Stimulated activated CD8-positive, alpha-beta memory T cell treated with anti-CD3 and anti-CD28 coated beads, Interleukin-12 subunit alpha, Interleukin-12 subunit beta, amount 100 ng/mL, for 4 hours (primary cell): ENCODE measurements at places on chromosomes 12 and 14.

DNA sequence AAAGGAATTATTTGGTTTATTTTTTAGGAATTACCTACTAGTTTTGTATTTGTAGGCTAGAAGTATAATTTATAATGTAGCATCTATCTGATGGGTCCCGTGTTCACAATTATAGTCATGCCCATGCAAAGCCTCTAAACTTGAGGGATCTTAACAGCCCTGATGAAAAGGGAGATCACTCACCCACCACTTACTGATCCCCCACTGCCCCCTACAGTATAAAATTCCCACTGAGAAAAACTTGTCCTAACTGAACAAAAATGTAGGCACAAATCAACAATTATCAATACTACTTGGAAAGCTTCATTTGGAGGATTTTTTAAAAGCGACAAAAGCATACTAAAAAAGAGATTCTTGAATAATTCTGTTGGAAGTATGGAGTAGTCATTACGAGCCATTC is 21.0 kb downstream of the WIF1 start:
- DNase-seq: no peak

DNA sequence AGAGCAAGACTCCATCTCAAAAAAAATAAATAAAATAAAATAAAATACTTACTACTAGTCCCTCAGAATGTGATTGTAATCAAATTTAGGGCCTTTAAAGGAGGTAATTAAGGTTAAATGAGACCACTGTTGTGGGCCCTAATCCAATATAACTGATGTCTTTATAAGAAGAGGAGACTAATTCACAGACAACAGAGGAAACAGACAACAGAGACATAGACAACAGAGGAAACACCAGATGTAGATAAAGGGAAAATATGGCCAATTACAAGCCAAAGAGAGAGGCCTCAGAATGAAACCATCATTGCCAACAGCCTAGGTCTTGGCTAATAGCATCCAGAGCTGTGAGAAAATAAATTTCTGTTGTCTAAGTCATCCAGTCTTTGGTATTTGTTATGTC is 669.0 kb upstream of the FOXG1 start:
- DNase-seq: no peak

DNA sequence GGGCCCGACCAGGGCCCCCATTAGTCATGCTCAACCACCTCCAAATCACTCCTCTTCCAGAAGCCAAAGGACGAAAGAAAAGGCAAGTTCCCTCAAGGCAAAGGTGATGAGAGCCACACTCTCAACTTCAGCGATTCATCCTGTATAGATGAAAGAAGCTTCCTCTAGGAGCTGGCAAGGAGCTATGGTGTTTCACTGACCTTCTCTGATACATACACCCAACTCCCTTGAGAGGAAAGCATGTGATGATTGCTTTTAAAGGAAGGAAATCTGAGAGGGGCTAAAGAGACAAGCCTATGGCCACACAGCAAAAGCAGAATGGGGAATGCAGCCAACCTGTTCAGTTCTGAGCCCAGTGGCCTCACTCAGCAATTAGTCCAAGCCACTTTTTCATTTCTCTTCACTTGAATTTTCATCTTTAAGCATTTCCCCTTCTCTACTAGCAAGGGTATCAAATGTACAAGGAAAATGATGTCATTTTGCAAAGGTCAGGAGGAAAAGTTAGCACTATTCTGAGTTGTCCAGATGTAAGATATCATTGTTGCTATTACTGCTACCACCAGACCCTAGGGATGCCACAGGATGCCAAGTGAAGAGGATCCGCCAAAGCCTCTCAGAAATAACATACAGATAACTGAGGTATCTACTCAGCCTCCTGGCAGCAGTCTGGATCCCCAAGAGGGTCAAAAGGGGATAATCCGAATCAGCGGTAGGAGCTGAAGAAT is 82.5 kb downstream of the MAP3K9 start:
- no peak for DNase-seq

GRCh38 chr14:101962503-101962874 is 1.9 kb upstream of the DYNC1H1 start:
- DNase-seq: no peak

- DNase-seq: no peak
Observed at GRCh38 chr12:57044468-57044867, 5.5 kb downstream of the MYO1A start.

DNA sequence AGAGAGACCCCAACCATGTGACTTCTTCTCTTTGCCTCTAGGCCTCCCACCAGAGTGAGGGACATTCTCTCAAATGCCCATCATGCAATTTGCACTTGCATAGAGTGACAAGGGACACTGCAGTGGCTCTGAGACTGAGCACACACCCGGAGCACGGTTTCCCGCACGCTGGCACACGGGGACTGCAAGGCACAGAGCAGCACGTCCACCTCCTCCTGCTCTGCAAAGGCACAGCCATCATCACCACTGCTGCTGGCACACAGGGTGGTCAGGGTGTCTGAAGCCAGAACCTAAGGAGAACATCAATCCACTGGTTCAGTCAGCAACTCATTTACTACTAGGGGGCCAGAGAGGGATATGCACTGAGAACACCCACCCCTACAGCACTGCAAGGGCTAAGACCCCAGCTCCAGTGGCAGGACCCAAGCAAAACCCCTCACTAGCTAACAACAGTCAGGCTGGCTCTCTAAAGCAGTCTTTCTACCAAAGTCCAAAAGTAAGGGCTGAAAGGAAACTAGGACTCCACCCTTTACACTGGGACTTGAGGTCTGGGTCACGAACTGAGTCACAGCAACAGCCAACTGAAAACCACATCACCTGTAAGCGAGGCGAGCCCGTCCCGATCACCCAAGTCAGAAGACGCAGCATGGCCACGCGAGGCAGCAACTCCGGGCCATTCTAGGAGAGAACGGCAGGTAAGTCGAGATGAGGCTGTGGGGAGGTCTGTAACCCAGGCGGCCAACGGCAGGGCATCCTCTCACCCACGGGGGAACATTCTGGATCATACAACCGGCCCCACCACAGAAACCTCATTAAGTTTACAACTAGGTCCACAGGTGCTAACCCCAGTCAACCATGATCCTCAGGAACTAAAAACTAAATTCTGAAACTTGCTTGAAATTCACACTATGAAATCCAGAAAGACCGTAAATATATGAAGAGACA is 37.9 kb downstream of the GCN1 start:
- DNase-seq: no peak

GRCh38 chr14:56160088-56160487 is 41.9 kb downstream of the PELI2 start:
- DNase-seq: no peak

DNA sequence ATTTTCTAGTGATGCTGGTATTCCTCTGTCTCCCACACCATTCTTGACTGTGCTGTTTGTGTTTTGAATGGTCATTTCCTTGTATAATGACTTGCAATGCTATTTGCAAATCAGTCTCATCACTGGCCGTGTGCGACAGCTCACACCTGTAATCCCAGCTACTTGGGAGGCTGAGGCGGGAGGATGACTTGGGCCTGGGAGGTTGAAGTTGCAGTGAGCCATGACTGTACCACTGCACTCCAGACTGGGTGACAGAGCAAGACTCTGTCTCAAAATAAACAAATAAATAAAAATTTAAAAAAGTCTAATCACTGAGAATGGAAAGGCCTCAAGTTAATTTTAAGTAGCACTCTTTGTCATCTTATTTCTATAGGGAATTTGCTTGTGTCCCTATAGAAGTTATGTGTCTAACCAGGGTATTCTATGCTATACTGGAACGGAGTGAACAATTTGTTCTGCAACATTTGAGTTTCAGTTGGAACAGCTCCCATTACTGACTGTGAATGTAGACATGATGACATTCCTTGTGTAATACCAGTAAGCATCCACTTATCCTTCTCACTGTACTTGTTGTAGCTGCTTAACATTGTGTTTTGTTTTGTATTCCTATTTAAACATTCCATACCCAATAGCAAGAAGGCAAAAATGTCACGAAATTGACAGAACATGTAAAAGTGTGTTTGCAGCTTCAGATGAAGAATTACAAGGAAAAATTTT is 126.3 kb downstream of the MGST1 start:
- no peak for DNase-seq

- DNase-seq: no peak
Observed at GRCh38 chr12:125240717-125241116, 175.5 kb downstream of the AACS start.

GRCh38 chr14:44979740-44980356 is 17.9 kb downstream of the TOGARAM1 start:
- DNase-seq: no peak

DNA sequence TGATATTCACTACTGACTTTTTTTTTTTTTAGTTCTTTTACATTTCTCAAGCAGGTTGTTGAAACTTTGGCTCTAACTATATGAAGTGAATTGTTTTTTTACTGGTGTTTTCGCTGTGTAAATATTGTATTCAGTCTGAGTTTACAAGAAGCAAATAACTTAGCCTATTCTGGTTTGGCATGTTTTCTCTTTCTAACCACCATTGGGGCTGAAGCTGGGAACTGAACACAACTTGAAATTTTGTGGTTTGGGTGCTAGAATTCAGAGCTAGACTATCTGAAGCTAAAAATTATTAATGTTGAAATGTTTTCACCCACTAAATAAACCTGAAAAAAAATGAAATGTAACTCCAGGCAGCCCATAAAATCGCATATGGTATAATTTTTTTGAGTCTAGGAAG is 37.2 kb downstream of the RAD51B start:
- no peak for DNase-seq

DNA sequence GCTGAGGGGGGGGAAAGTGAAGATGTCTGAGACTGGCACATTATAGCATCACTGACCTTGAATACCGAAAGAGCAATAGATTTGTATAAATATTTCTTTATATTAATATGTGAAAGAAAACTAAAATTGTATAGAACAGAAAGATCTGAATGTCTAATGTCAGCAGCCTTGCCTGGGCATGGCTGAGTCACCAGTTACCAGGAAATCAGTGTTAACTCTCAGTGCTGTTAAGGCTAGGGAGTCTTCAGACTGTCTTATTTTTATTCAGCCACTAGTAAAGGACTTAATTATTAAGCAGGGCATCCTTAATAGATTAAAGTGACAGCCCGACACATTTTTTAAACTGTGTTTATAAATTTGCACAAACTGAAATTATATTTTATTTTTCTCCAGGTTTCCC is 122.9 kb upstream of the AEBP2 start:
- DNase-seq: no peak

- no peak for DNase-seq
Observed at GRCh38 chr14:104559028-104559803, 20.3 kb upstream of the C14orf180 start.

DNA sequence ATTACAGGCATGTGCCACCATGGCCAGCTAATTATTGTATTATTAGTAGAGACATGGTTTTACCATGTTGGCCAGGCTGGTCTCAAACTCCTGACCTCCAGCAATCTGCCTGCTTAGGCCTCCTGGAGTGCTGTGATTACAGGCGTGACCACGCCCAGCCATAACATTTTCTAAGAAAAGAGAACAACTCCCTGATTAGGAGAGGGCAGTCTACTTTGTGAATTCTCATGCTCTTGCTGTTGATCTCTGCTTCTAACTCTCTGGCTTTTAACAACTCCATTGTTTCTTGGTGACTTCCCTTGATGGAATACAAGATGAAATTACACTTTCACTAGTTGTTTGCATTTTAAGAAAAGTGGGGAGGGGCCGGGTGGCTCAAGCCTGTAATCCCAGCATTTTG is 33.6 kb downstream of the SSH1 start:
- DNase-seq: no peak

DNA sequence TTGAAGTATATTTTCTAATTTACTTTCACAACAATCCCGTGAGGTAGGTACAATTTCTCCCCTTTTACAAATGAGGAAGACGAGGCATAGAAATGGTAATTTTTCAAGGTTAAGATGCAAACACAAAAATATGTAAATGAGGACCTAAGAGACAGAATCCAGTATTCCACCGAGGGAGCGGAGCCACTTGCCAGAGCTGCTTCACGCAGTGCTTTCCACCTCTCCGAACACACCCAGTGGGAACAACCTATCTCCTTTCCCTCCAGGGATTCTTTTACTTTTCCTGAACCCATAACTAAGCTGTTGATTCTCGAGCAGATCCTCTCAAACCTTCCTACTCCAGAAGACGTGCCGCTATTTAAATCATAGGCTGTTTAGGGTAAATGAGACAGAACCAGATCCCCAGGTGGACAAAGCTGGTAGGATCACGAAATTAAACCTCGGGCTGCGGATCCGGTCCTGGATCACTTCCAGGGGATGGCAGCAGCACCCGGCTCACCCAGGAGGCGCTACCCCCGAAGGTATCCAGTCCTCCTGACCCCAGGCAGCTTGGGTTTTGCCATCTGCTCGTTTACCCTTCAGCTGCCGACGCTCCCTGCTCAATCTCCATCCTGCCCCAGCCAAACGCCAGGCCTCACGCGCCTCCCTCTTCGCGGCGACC is 1.5 kb downstream of the DDHD1 start:
- no peak for DNase-seq

DNA sequence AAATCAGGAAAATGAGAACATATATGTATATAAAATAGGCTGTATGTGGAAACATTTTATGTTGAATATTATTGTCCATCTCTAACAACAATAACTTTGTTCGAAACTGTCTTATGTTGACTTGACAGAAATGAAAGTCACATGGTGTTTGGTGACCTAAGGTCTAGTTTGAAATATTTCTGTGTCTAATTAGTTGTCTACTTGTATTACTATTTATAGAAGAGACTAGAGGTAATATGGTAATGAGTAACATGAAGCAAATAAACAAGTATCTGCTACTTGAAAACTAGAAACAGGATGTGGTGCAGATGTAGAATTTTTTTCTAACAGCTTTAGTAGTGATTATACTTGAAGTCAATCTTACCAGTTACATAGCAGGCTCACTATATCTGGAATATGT is 3.9 kb downstream of the GPHN start:
- DNase-seq: no peak

DNA sequence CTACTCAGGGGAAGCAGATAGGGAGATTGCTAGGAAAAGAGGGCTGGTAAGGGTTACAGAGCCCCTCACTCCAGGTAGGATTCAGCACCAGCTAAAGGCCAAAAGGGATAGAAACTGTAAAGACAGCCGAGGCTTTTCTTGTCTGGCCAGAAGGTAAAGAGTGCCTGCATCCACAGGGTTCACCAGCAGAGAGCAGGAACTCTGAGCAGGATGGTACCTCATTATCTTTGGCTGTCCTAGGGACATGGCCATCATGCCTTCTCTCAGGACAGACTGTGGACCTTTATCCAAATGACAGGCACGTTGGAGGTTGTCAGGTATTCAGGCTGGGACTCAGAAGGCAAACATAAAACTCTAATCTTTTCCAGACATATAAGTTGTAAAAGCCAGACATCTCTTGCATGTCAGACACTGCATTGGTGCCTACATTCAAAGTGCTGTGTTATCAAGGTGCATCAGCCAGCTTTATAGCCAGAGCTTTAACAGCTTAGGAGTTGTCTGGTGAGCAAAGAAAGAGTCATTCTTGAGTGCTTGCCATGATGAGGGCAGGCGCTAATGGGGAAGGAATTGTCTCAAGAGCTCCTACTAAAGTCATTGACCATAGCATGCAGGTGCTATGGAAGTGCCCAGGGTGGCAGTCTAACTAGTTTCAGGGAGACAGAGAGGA is 89.5 kb downstream of the PELI2 start:
- no peak for DNase-seq

- no peak for DNase-seq
Observed at GRCh38 chr12:9951026-9951675, 19.0 kb upstream of the CLEC2A start.

GRCh38 chr14:96086032-96086431 is 46.9 kb downstream of the C14orf132 start:
- no peak for DNase-seq
